ENCODE measurements at places on chromosomes 12 and 14. TPM values are rescaled to one million over a fixed set of nuclear protein-coding genes. Genes with fewer than 3 reads are reported as not detected.

SRSF9 gene
- total RNA-seq, result 319 TPM

CLEC12A gene
- not detected for total RNA-seq

CATSPERB gene
- 0.61 TPM for total RNA-seq

CISTR gene
- not detected for total RNA-seq

CIPC gene
- 11.9 TPM for total RNA-seq

TMEM19 gene
- total RNA-seq, result 8.3 TPM

KRT77 gene
- total RNA-seq, result not detected

NAP1L1 gene
- total RNA-seq, result 111 TPM

SMCO3 gene
- total RNA-seq, result not detected

CIROP gene
- not detected for total RNA-seq

SIX6 gene
- total RNA-seq, result not detected

LHX5 gene
- not detected for total RNA-seq

PTPRB gene
- total RNA-seq, result 7.0 TPM

KRT4 gene
- total RNA-seq, result not detected

ANKRD33 gene
- not detected for total RNA-seq

ESR2 gene
- total RNA-seq, result not detected

MAP3K12 gene
- total RNA-seq, result 3.2 TPM

FGD4 gene
- 19.2 TPM for total RNA-seq

TGM1 gene
- 2.2 TPM for total RNA-seq

MORN3 gene
- 0.05 TPM for total RNA-seq

PELI2 gene
- total RNA-seq, result 3.1 TPM

TDRD9 gene
- 0.03 TPM for total RNA-seq

NUP37 gene
- total RNA-seq, result 25.0 TPM

ESRRB gene
- not detected for total RNA-seq

GPATCH2L gene
- total RNA-seq, result 17.0 TPM

SLC25A21 gene
- total RNA-seq, result not detected

DNAI7 gene
- not detected for total RNA-seq
